ENCODE measurements at places on chromosomes 3 and 15.

GRCh38 chr15:96020133-96020532 lies 310.4 kb upstream of the NR2F2 start:
- DNase-seq: no peak

DNA sequence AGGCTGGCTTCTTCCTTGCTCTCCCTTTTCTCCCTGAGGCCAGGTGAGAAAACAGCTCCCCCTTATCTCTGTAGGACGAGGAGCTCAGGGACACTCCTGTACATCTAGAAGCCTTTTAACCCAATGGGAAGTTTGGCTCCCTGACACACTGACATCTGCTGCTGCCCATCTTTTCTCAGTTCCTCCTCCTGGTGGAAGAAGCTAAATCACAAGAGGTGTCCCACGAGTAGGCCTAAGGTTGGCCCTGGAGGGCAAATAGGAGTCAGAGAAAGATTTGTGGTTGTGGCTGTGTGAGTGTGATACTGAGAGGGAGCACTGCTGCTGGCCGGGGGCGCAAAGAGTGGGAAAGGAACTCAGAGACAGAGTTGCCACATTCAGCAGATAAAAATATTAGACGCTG lies 49.5 kb downstream of the ARHGAP31 start:
- no peak for DNase-seq

GRCh38 chr3:20080956-20081554 lies 40.8 kb downstream of the KAT2B start:
- peak; percentile 12 for DNase-seq

- no peak for DNase-seq
Observed at GRCh38 chr15:80482696-80483095, 78.5 kb downstream of the ARNT2 start.

GRCh38 chr3:104750581-104750980 lies 616.1 kb upstream of the ALCAM start:
- DNase-seq: no peak

GRCh38 chr3:20039765-20040547 lies at the start of gene KAT2B:
KAT2B (plus strand) TSS chr3:20040446; CDS start chr3:20040478, 32 bp downstream.
- peak; percentile 83 for DNase-seq

- peak; percentile 33 for DNase-seq
Observed at GRCh38 chr15:41494922-41495735, 1.5 kb downstream of the ITPKA start.

DNA sequence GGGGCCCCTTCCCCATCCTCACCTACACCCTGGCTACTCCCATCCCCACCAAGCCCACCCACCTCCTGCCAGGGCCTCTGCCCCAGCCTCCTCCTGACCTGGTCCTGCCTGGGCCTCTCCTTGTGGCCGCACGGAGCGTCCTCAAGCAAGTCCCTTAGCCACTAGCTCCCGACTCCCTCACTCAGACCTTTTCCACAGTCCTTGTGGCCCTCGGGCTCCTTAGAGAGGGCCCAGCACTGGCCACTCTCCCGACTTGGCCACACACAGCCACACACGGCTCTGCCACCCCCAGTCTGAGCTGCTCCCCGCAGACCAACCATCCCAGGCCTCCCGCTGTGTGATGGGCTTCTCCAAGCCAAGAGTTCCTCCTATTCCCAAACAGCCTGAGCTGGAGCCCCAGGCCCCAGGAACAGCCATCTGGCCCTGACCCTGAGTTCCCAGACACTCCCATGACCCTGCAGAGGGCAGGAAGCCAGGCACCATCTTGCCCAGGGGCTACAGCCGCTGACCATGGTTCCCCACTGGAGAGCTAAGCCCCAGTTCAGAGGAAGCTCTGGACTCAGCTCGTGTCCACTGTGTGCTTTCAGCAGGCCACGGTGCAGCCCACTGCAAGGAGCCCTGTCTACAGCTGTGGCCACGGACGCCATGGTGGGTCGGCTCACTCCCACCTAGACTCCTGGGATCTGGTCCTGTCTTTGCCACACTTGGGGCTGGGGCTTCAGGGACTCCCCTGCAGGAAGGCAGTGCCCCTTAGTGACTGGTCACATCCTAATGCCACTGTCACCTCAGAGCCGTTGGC lies 7.0 kb upstream of the RAB43 start:
- DNase-seq: no peak

GRCh38 chr3:186757686-186758220 lies 25.6 kb upstream of the EIF4A2 start:
- no peak for DNase-seq

GRCh38 chr3:38617137-38617536 lies 32.4 kb downstream of the SCN5A start:
- no peak for DNase-seq

DNA sequence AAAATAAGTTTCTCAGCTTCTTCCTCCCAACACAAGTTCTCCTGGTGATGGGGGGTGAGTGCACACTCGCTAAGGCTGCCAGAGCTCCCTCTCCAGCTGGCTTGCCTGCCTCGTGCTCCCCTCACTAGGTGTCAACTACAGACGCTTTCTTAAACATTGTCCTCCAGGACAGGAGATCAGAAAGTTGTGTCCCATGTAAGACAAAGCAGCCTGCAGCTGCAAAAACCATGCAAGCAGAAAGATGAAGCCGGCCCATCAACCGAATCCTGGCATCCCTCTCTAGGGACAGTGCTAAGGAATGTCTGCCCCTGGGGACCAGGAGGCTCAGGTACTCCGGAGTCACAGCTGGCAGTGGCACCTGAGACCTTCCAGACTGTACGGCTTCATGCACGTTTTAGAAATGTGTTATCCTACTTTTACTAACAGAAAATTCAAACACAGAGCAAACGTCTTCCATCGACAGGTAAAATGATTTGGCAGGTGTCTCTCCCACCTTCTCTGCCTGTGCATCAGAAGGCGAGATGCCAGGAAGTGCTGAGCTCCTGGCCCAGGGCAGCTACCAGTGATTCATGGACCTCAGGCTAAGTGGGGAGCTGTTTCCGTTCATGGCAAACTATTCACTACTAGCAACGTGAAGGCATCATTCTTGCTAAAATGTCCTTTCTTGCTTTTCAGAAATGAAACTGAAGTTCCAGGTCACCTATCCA lies 246.1 kb downstream of the ADAMTS17 start:
- DNase-seq: no peak

GRCh38 chr3:45864760-45865519 lies 21.4 kb upstream of the CCR9 start:
- peak; percentile 44 for DNase-seq

DNA sequence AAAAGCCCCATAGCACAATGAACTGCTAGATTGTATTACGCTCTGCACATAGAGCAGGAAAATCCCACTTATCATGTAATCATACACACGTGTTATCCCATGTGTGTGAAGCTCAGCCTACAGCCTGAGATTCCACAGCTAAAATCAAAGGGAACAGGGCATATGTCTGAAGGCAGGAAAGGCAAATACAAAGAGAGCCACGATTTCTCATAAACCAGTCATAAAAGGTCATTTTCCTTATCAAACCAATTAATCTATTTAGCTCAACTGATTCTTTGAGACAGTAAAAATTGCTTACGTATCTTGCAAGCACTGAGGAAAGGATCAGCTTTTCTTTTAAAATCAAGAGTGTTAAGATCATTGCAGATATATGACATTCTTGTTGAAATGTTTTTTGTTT lies 199.5 kb upstream of the TBL1XR1 start:
- no peak for DNase-seq

DNA sequence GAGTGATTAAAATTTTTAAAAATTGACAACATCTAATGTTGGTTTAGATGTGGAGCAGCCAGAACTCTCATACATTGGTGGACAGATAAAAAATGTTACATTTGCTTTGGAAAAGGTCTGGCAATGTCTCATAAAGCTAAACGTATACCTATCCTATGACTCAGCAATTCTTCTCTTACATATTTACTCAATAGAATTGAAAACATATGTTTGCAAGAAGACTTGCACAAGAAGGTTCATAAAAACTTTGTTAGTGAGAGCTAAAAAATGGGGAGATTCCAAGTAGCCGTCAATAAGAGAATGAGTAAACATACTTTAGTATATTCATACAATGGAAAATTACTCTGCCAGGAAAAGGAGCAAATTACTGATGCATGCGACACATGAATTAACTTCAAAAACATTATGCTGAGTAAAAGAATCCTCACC lies 30.0 kb downstream of the MASP1 start:
- no peak for DNase-seq

- DNase-seq: no peak
Observed at GRCh38 chr3:133996251-133996661, 33.5 kb downstream of the SLCO2A1 start.

DNA sequence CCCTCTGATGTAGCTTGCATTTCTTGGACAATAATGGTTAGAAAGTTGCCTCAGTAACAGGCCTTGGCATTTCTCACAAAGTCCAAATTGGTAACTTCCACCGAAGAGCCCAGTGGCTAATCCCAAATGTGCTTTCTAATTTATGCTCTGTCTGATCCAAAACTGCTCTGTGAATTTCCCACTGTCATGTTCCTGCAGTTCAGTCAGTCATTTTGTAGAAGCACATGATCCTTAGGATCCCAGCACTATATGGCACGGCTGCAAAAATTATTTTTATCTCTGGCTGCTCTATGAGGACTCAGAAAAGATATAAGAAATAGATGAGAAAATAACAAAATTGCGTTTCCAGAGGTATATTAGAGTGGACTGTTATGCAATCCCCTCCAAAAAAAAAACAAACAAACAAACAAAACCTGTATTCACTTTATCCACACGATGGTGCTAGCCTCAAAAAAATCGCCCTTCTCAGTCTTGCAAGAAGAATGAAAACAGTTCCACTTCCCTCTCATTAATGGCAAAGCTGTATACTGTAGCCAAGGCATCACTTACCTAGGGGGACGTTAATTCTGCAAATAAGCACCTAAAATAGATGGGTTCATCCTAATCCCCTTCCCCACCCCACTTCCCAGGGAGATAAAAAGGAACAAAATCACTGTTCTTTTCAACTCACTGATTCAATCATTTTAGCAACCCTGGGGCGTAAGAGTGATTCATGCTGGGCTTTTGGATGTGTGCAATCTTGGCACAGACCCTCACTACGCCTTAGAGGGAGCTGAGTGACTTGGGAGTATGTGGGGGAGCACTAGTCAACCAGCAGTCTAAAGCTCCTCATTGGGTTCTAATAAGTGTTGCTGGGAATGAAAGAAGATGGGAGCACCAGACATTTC lies 61.3 kb downstream of the TMCO5A start:
- DNase-seq: no peak

DNA sequence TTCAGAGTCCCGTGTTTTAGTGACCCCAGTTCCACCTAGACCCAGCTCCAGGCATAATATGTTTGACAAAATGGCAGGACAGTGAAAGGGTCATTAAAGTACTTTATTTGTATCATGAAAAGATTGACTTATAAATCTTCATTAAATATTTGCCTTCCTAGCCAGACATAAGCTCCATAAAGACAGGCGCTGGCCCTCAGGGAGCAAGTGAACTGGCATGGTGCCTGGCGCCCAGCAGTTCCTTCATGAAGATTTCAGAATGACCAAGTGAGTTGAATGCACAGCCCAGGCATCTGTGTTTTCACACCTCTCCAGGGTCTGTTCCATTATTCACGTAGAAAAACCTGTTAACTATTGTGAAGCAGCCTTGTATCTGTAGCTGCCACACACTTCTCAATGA lies 166.2 kb downstream of the GAP43 start:
- no peak for DNase-seq

GRCh38 chr3:159757341-159758060 lies 231.1 kb upstream of the IL12A start:
- DNase-seq: no peak

DNA sequence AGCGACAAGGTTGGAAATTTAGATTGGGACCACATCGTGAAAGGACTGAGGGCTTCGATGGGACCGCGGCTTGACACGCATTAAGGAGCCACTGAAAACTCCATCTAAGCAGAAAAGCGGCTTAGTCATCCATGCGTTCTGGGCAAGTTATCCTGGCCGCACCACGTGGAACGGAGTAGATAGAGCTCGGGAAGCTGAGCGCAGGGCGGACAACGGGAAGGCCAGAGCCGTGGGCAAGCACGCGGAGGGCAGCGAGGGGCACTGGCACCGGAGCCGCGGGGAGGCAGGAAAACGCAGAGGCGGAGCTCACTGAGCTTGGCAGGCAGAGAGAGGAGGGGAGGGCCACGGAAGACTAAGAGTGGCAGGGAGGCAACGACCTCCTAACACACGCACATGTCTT lies 61.3 kb upstream of the VGLL4 start:
- DNase-seq: no peak

DNA sequence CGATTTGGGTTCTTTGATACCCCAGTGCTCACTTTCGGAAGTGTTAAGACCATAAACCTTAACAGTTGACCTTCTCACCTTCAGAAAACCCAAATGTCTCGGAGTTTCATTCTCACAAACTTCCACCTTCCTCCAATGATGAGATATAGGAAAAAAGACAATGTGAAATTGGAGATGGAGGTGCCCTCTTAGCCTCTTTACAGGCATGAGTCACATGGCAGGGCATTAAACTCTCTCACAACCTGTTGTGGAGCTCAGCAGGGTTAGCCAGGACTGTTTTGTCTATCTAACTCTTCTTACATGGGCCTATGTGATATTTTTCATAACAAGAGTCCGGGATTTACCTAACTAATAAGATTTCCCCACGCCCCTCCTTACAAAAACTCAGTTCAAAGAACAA lies 10.7 kb downstream of the AGTR1 start:
- no peak for DNase-seq

DNA sequence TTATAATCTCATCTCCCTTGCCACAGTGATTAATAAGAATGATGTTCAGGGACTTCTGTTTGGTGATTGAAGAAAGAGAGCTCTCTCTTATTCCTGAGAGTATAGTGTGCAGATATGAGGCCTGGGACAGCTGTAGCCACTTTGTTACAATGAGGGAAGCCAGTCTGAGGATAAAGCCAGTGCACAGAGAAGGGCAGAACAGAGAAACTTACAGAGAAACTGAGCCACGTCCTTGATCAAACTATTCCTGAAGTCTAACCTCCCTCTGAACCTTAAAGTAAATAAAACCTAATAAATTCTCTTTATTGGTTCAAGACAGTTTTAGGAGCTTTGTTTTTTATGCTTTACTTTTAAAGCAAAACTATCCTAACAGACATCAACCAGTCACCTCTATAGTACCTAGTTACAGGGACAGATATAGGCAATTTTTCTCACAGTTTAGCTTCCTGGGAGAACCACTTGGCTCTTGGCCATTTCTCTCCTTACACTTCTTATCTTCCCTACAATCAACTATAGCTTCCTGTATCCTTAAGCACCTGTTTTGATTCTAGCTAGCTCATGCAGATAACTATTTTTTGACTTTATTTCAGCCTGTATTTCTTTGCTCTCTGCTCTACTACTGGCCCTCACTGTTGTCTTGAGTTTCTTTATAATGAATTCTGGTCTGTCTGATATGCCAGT lies 284.4 kb downstream of the SHQ1 start:
- DNase-seq: no peak

- DNase-seq: no peak
Observed at GRCh38 chr3:141699324-141699723, 38.8 kb upstream of the RNF7 start.

Data from stimulated activated CD4-positive, alpha-beta T cell treated with anti-CD3 and anti-CD28 coated beads, Interleukin-4, amount 100 ng/mL, for 24 hours (primary cell).